Cortex of kidney (tissue), 1 donor: ENCODE measurements at places on chromosomes 6 and 20.

DNA sequence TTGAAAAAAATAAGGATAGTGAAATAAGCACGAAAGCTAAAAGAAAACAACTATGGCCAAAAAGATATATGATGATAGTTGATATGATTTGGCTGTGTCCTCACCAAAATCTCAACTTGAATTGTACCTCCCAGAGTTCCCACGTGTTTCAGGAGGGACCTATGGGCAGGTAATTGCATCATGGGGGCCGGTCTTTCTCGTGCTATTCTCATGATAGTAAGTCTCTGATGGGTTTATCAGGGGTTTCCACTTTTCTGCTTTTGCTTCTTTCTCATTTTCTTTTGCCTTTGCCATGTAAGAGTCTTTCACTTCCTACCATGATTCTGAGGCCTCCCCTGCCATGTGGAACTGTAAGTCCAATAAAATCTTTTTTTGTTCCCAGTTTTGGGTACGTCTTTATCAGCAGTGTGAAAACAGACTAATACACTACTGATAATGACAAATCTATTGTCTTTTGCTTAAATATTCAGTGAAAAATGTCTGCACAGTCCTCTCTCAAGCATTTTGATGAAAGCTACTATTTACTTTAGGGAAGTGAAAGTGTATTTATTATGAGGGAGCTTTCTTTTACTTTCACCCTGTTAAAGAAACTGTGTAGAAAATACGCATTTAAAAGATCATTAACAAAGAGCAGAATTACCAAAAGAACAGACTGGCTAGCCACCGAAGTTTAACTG is 389.1 kb downstream of the HTR1B start:
- no peak for DNase-seq

DNA sequence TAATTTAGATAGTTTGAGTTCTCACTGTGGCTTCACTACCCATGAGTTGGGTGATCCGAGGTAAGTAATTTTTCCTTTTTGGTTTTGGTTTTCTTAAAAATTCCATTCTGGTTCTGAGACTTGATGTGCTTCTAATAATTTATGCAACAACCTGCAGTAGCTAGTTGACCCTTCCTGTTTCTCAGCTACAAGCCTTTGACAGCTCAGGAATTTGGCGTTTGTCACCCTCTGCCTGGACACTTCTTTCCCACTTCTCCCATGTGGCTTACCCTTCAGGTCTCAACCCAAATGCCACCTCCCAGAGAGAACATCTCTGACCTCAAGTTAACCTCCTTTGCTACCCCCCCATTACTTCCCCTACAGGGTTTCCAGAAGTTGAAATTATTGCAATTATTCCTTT is 49.7 kb upstream of the TSHZ2 start:
- DNase-seq = no peak

DNA sequence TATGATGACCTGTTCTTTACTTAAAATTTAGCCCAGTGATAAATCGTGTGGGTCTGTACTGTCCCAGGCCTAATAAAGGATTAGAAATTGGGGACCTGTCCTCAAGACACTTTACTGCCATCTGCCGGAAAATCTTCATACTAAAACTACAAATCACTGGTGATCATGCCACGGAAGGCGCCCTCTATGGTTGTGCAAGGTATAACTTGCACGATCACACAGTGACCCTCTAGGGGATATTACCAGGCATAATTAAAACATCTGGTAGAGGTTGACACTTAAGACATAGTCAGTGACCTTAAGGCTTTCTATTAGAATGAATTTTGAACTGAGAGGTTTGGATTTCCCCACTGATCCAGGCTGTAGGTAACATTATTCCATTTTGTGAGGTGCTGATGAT is 172.6 kb downstream of the BMP2 start:
- no peak for DNase-seq

DNA sequence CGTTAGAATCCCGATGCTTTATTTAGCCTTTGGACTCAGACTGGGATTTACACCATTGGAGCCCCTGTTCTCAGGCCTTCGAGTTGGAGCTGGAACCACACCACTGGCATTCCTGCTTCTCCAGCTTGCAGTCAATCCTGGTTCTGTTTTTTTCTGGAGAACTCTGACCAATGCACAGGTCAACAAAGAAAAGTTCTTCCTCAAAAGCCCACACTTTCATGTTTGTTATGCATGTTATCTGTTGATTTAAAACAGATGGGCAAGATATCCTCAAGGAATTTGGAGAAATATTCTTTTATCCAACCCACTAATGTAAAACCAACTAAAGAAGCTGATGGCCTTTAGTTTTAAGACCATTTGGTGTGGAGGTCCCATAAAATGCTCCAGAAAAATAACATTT is 205.7 kb downstream of the ANKRD60 start:
- DNase-seq = no peak

DNA sequence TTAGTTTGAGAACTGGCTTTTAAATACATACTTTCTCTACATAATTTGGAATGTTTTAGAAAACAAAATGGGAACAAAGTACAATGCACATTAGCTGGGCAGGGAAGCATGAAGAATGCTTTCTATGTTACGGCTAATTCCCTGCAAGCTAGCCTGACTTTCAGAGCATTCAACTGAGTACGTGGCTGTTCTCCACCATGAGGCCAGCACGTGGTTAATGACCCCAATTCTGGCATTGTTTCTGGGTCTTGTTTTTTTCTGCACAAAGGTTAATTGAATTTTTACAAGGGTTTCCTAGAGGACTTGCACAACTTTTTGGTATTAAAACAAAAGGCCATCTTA is 208.6 kb upstream of the AGPAT4 start:
- DNase-seq = no peak

- no peak for DNase-seq
Observed at GRCh38 chr6:119934816-119935215, 585.3 kb upstream of the MAN1A1 start.

- DNase-seq = no peak
Observed at GRCh38 chr6:30806581-30807183, 62.3 kb upstream of the IER3 start.

- DNase-seq = no peak
Observed at GRCh38 chr6:47352966-47353365, 43.3 kb upstream of the TNFRSF21 start.

- no peak for DNase-seq
Observed at GRCh38 chr6:78300885-78301284, 566.5 kb upstream of the IRAK1BP1 start.

- no peak for DNase-seq
Observed at GRCh38 chr20:52787962-52788361, 184.2 kb upstream of the TSHZ2 start.

- DNase-seq = no peak
Observed at GRCh38 chr20:51198876-51199523, 176.1 kb upstream of the KCNG1 start.

DNA sequence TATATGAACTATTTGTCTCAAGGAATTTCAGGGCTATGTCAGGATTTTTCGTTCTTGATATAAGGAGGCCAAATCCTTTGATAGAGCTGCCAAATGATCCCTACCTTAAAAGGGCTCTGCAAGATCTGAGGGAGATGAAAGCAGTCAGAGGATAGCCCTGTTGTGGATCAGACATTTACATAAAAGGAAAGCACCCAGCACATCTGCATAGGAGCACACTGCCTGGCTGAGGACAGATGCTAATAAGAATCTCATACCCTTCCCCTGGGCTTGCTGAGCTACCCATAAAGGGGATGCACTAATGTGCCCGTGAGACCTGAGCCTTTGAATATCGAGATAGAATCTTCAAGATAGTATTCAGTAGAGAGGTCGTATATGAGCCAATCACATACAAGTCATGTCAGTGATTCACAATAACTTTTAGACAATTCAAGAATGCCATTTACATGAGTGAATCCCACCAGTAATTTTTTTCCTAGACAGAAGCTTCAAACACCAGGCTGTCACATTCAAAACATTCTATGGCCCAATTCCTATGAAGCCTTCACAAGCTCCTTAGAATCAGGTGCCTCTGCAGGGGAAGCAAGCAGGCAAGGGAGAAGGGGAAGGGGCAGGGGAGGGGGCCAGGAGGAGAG is 71.1 kb downstream of the STMND1 start:
- DNase-seq = no peak

DNA sequence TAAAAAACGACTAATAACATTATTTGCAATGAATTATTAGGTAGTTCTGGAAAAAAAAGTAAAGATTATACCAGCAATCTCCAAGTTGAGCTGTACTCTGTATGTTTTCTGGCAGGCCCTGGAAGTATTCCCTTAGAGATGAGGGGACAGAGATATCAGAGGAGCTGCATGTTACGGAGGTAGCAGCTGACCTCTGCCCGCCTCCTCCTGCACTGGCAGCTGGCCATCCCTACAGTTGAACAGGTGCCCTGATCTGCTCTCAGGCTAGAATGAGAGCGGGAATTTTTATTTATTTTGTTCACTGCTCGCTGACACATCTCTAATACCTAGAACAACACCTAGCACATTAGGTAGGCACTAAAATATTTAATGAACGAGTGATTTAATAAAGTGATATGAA is 23.1 kb downstream of the FBXL4 start:
- DNase-seq = no peak

DNA sequence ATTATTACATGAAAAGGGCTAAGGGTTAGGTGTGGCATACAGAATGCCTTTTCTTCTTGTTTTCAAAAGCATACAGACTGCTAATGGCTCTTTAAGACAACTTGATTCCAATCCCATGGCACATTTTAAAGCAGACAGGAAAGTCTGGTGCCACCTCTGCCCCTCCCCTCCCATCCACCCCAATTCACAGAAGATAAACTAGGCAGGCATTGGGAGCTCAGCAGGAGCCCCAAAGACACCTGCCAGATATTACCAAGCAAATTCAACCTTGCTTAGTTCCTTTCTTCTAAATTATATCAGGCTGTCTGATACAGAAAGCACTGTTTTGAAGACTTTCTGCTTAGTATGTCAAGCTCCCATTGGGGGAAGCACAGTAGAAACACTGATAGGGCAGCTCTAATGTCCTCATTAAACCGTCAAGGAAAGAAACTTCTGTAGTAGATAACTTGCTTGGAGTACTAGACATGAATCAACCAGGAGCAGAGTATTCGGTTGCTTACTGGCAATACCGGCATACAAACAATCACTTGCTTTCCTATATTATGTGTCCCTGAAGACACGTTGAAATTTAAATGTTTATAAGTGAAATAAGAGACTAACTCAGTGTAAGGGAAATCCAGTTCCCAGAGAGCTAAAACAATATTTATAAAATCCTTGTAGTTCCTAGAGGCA is 13.0 kb downstream of the SESN1 start:
- DNase-seq = no peak

DNA sequence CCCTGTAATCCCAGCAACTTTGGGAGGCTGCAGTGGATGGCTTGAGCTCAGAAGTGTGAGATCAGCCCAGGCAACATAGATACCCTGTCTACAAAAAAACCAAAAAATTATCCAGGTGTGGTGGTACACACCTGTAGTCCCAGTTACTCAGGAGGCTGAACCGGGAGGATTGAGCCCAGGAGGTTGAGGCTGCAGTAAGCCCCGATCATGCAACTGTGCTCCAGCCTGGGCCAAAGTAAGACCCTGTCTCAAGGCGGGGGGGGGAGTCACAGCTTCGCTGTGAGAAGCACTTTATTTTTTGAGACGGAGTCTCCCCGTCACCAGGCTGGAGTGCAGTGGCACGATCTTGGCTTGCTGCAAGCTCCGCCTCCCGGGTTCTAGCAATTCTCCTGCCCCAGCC is 54.2 kb downstream of the EZR start:
- no peak for DNase-seq

GRCh38 chr20:35845561-35845960 is 73.7 kb downstream of the PHF20 start:
- DNase-seq = no peak

DNA sequence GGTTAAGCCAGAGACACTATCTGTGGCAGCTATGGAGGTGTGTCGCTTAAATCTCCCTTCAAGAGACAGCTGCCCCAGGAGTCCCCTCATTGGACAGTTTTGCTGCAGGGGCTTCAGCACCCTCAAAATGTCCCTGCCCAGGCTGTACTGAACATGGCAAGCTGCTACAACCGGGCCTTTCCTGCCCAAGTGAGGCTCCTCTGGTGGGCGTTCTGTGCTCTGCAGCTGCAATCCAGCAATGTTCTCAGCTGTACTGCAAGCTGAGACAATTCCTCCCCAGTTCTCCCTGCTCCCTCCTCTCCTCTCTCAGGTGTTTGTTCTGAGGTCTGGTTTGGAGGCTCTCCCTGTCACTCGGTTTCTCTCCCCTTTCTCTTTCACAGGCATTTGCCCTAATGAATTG is 190.8 kb upstream of the LAMP5 start:
- DNase-seq = no peak

DNA sequence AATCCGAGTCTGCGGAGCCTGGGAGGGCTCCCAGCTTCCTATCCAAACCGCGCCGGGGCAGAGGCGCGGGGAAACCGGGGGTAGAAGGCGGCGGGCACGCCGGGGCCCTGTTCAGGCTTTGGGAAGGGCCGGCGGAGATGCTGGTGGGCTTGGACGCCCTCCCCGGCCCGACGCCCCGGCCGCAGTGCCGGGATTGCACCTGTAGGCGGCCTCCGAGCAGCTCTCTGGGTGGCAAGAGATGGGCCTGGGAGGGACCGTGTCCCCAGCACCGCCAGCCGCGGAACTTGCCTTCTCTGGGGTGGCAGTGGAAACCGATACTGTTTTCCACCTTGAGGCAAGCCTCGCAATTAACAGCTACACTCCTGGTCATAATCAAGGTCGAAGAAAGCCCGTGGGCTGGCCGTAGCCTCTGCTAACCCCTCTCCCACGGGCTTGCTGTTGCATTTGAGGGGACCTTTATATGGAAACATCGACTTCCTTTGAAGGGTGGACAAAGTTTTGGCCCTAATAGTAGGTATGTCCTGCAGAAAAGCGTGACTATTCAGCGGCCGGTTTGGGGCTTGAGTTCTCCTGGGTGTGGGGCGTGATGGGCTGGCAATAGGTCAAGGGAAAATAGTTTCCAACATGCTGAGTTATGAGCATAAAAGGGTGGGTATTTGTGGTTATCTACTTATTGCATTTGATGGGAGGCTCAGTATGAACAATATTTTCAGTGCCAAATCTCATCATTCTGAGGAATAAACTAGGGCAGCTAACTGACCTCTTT is 1.1 kb upstream of the JAG1 start:
- no peak for DNase-seq

DNA sequence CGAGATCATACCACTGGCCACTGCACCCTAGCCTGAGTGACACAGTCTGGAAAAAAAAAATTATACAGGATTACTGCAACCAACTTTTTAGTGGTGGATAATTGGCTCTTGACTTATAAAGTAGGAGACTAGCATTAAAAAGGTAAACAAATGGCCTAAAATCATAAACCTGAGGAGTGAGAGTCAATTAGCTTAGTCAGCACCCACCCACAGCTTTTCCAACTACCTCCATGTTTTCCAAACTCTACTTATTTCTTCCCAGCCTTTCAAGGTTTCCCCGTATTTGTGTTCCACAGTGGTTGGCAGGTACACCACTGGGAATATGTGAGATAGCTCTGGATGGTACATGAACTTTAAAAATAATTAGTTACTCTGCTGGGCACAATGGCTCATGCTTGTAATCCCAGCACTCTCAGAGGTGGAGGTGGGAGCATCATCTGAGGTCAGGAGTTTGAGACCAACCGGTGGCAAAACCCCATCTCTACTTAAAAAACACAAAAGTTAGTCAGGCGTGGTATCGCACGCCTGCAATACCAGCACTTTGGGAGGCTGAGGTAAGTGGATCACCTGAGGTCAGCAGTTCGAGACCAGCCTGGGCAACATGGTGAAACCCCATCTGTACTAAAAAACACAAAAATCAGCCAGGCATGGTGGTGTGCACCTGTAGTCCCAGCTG is 6.7 kb downstream of the CYP24A1 start:
- no peak for DNase-seq

- DNase-seq = no peak
Observed at GRCh38 chr6:12232339-12232738, 57.8 kb upstream of the EDN1 start.

- DNase-seq = no peak
Observed at GRCh38 chr6:151796842-151797530, 10.5 kb upstream of the ESR1 start.

GRCh38 chr6:166007349-166008263 is 160.0 kb downstream of the TBXT start:
- DNase-seq = no peak
